AG04450 (cell line): ENCODE measurements at places on chromosomes 7 and 10.

DNA sequence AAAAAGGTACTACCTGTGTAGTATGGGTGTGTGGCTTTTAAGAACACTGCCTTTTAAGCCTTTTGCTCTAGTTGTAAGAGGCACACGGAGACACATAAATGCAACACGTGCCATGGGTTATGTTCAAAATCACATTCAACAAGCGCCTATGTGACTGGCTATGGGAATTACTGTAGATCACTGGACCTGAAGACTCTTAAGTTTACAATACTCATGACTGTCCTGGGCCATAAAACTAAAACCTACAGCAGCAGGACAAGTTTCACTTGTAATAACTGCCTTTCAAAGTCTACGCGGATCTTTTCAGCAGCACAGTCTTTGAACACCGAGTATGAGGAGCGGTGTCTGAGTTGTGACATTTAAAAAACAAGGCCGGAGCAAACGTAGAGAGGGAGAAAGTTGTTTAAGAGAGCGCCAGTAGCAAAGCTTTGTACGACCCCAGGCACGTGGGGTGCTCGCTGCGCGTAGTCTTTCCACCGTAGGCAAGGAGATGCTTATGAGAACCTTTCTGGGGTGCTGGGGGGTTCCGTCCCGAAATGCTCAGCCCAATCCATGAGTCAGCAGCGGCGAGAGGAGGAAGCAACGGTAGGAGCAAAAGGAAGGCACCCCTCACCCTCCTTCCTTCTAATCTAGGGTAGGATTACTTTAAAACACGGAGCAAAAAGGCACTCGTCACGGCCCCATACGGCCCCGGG lies 662 bp downstream of the DNAJC2 start:
- DNase-seq = no peak

- no peak for DNase-seq
Measured at GRCh38 chr7:121385800-121386179, 10.3 kb downstream of the FAM3C start.

DNA sequence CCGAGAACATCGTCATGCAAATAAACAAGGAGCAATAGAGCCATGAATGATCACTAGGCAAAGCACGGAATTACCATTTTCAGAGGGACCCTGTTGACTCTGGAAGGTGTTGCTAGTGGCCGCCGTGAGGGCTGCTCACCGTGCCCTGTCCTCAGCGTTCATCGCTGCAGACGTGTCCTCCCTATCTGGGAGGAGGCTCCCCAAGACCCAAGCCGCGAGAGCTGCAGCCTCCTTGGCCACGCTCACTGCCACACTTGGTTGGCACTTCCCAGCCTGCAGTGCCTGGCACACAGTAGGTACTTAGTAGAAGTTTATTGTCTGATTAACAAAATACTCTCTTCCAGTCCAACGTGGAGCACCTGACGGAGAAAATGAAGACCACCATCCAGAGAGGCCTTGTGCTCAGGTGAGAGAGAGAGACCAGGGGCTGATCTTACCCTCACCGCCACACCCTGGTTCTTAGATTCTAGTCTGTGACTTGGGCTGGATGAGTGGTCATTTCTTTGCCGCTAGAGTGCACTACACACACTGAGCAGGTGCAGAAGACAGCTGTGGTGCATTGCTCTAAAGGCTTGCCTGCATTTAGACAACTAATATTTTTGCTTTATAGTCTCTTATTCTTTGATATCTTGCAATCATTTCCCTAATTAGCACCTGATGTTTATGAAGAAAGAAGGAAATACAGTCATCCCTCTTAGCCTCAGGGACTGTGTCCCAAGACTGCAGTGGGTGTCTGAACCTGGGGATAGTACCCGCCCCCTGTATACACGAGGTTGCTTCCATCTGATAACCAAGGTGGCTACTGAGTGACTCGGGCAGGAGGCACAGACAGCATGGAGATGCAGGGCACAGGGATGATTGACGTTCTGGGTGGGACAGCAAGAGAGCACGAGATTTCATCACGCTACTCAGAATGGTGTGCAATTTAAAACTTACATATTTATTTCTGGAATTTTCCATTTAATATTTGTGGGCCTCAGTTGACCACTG lies 40.3 kb downstream of the PITRM1 start:
- no peak for DNase-seq

- no peak for DNase-seq
Measured at GRCh38 chr10:123995082-123995460, 98.3 kb downstream of the CHST15 start.

- DNase-seq = no peak
Measured at GRCh38 chr10:97685395-97685958, 1.6 kb downstream of the AVPI1 start.

DNA sequence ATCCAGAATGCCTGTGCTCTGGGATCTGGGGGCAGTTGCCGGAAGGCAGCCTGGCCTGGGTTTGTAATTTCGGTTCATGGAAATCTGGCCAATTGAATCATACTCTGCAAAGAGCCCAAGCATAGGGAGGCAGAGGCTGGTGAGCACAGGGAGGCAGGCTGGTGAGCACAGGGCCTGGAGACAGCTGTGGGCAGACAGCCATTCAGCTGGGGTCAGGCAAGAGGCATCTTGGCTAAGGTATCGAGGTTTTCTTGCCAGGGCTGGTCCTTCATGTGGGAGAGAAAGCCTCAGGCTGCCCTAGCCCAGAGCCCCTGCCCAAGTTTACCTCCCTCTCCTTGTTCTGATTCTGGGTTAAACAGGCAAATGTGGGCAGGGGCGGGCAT lies 63.7 kb upstream of the BAIAP2L1 start:
- DNase-seq = no peak

DNA sequence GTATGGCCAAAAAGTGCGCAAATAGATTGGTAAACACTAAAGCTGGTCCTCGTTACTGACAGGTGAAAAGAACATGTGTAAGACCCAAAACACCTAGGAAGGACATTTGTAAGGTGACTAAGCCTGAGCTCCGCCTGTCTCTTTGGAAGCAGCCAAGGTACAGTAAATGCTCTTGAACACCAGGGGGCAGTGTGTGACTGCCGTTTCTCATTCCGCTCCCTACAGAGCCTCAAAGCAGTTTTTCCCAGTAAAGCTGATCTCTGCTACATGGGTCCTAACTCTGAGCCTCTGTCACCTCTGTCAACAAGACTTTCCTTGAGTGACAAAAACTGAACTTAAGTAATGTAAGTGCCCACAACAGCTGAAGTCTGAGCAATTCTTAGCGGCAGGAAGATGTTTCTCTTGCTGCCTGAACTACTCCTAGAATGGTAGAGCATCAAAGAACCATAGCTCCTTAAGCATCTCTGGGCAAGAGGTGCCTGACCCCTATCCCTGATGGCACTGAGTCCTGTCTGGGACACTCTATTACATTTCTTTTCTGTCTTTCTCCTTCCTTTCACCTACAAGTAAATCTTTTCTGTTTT lies 238.0 kb upstream of the INHBA start:
- DNase-seq = no peak

GRCh38 chr7:151018421-151019129 lies 5.7 kb downstream of the ATG9B start:
- no peak for DNase-seq

GRCh38 chr7:106110238-106110560 lies 1.9 kb downstream of the SYPL1 start:
- no peak for DNase-seq

DNA sequence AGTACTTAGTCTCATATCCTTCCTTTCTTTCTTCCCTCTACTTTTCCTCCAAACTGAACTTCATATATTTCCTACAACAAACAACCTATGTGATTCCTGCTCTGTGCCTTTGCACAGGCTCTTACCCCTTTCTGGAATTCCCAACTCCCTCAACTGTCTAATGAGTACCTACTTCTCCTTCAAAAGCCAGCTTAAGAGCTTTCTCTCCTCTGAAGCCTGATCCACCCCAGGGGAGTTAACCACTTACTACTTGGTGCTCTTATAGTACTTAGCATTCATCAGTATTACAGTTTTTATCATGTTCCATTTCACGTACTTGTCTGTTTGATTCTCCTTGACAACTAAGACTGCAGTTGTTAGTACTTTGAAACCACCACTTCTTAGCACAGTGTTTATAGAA lies 246.1 kb downstream of the LRRTM3 start:
- no peak for DNase-seq

DNA sequence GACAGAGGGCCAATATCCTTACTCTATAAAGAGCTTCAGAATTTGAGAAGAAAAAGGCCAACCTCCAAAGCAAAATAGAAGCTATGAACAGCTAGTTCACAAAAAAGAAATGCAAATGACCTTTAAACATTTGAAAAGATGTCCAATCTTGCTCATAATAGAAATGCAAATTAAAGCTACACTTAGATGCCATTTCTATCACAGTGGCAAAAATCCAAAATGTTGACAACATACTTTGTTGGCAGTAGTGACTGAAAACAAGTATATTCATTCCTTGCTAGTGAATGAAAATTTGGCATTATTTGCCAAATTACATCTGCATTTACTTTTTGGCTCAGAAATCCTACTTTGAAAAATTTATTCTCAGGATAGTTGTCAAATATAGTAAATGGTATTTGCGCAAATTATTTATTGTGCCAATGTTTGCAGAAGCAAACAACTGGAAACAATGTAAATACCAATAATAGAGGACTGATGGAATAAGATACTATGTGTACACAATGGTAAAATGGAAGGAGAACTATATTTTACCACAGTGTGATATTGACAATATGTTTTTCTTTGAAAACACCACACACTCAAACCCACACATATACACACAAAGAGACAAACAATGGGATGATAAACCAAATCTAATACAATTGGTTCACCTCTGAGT lies 9.4 kb downstream of the TMEM106B start:
- no peak for DNase-seq

DNA sequence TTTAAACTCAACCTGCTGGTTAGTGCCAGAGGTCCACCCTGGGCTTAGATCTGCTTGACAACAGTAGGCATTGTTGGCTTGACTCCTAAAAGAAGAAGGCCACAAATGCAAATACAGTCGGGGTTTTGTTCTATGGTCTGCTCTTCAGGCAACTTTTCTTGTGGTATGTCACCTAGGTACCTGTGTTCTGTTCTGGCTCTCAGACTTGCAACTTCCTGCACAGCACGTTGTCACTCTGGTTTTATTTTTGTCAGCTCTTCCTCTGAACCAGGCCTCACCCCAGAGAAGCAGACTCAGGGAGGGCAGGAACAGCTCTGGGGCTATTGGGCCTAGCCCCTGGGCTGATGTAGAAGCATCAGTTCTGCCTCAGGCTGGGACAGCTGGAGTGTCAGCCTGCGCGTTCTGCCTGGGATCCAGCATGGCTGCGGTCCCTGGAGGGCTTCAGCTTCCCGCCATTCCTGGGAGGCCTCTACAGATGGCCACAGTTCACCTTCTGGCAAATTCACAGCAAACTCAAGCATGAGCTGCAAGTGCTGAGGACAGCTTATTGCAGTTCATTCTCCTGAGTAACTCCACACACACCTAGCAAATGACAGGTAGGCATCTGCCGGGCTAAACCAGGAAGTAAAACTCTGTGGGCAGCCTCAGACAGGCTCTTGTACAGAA lies 11.0 kb upstream of the PDCD4 start:
- no peak for DNase-seq

DNA sequence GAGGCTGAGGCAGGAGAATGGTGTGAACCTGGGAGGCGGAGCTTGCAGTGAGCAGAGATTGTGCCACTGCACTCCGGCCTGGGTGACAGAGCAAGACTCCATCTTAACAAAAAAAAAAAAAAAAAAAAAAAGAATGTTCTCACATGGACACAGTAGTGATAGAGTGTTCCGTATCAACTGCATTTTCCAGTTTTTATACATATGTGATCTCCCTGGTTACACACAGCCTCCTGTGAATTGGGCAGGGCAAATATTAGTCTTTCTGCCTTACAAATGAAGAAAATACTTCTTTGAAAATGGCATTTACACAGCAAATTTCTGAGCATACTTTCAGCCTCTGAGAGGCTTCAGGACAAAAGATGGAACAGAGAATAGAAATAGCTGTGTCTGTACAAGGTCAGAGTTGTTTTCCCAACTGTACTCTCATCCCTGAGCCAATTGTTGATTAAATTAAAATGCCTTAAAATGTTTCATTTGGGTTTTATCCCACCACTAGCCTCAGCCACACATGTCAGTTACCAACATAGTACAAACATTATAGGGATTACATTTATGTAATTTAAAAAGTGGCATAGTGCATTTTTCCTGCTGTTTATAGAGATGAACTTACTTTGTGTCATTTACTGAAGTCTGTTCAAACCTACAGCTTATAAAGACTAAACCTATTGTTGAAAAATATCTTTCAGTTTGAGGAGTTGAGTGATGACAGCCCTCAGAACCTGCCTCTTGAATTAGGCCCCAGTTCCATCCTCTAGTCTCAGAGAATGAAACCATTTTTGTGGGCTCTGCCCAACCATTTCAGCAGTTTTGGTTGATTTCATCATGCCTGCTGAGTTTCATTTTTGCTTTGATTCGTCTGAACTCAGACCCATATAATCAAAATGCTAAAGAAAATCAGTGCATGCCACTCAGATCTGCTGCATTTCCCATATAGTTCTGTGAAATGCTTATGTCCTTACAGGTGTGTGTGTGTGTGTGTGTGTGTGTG lies 609.4 kb upstream of the C7orf33 start:
- DNase-seq = no peak

GRCh38 chr7:83921271-83921940 lies 272.5 kb upstream of the SEMA3E start:
- no peak for DNase-seq

DNA sequence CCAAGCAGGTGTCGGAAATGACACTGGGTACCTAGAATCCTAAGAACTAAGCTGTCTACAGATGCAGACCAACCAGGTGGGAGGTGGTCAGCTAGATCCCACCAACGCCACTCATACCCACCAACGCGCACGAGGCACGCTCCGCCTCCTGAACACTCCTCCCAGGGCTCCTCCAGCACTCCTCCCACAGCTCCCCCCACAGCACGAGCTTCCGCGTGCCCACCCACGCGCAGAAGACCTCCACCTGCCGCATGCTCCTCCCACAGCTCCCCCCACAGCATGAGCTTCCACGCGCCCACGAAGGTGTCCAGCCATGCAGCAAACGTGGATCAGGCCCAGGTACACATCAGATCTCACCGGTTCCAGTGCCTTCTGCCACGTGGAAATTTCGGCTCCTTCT lies 196.0 kb downstream of the MAD1L1 start:
- no peak for DNase-seq

DNA sequence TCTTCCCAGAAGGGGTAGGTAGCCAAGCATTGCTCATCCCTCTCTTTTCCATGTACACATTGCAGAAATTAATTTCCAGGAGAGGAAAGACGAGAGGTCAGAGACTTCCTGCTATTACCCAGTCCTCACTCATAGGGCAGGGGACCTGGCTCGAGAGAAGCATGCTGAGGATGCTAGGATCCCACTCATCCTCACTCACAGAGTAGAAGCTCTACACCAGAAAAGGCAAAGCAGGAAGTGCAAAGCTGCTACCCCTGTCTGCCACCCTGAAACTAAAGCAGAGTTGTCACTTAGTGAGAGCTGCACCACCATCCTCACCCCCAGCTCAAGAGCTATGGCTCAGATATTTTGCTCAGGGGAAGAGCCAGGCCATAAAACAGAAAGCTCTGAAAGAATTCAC lies 9.9 kb downstream of the OR9A2 start:
- DNase-seq = no peak
